ENCODE measurements at places on chromosomes 3 and 15.

- DNase-seq, result no peak
Measured at GRCh38 chr15:71110405-71111180, 4.7 kb upstream of the THSD4 start.

- no peak for DNase-seq
Measured at GRCh38 chr15:42155546-42156242, 742 bp downstream of the PLA2G4F start.

DNA sequence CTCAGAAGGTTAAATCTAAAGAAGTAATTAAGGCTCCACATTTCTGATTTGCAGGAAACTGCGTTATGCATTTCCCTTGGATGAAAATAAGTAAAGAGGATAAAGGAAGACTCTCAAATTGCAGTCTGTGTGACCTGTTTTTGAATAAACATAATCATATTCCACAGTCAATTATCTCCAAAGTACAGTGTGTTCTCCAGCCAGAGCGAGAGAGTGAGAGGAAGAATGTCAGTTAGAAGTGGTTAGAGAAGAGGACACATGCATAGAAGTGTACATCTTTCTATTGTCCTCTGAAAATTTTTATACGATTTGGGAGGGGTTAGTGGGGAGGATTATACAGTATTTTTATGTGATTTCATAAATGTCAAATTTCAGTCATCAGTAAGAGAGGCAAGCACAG lies 487.1 kb downstream of the LPP start:
- DNase-seq, result no peak

DNA sequence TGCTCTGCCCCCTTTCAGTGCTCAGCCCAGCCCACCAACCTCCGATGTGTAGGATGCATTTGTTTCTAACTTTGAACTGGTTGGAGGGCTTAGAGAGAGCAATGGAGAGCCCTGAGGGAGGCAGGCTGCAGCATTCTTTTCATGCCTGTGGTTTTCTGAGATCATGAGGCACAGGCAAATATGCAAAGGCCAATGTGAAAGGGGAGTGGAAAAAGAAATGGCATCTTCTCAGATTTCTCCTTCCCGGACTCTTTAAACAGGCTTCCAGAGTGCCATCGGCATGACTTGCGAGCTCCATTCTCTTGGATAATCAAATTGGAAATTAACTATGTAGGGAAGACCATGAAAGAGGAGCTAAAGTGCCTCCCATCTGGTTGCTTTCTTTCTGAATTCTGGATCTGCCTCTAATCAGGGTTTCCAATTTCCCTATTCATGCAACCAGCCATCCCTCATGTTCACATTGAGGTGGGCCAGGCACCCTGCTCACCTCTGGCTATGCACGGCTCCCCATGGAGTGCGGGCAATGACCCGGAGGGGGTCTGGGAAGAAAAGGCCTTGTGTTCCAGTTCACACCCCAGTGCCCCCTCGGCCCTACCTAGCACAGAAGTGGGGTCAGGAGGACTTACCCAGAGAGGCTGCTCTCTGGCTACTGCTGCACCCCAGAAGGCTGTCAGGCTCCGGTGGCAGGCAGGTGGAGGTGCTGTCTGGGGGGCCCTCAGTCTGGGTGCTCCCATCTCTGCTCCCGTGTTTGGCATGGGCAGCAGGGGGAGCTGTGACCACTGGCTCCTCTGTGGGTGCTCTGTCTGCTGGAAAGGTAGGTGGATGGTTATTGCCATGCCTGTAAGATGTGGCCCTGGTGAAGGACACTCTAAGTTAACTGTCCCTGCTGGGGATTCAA lies 16.1 kb downstream of the AMOTL2 start:
- peak; percentile 46 for DNase-seq

- DNase-seq, result no peak
Measured at GRCh38 chr3:38604246-38604645, 45.2 kb downstream of the SCN5A start.
